Stimulated activated CD4-positive, alpha-beta T cell treated with anti-CD3 and anti-CD28 coated beads, Interleukin-4, amount 100 ng/mL, for 48 hours (primary cell): ENCODE measurements at places on chromosomes 4 and X.
A peak's percentile ranks its signal among the peaks of the same experiment; 100 is the strongest.

DNA sequence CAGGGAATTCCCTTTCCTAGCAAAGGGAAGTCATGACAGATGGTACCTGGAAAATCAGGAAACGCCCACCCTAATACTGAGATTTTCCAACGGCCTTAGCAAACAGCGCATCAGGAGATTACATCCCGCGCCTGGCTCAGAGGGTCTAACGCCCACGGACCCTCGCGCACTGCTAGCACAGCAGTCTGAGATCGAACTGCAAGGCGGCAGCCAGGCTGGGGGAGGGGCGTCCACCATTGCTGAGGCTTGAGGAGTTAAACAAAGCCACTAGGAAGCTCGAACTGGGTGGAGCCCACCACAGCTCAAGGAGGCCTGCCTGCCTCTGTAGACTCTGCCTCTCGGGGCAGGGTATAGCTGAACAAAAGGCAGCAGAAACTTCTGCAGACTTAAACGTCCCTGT lies 507.7 kb downstream of the ZIC3 start:
- no peak for DNase-seq

DNA sequence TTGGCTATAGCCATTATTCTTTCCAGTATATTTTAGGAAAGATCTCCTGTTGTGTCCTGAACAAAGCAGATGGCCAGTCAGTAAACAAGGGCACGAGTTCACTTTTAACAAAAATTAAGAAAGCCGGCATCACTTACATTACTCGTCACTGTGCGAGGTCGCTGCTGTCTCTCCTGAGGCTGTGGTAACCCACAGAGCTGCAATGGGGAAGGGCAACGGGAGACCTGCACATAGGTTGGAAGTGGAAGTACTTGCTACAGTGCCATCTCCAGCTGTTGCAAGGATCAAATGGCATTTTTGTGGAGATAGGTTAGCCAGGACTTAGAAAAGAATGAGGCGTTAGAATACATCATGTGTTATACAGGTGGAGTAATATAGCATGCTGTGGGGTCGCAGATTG lies 132.2 kb downstream of the KLHL8 start:
- no peak for DNase-seq

DNA sequence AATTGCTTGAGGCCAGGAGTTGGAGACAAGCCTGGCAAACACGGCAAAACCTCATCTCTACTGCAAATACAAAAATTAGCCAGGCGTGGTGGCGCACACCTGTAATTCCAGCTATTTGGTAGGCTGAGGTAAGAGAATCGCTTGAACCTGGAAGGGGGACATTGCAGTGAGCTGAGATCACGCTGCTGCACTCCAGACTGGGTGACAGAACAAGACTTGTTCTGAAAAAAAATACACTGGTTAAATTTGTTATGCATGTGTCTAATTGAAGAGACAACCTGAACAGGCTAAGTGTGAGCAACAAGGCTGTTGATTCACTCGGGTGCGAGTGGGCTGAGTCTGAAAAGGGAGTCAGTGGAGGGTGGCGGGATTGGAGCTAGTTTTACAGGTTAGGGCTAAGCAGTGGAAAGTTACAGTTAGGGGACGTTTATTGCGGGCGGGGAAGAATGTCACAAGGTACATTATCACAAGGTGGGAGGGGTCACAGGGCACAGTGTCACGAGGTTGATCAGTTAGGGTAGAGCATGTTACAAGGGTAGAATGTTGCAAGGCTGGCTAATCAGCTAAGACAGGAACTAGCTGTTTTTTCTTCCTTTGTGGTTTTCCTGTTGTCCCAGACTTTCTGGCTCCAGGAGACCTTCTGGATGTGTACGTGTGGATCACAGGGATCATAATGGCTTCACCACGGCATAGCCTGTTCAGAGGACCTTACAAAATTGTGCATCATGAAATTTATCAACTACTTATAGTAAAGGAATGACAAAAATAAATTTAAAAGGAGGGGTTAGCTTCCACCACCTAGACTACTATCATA lies 115.8 kb downstream of the NAA11 start:
- no peak for DNase-seq

DNA sequence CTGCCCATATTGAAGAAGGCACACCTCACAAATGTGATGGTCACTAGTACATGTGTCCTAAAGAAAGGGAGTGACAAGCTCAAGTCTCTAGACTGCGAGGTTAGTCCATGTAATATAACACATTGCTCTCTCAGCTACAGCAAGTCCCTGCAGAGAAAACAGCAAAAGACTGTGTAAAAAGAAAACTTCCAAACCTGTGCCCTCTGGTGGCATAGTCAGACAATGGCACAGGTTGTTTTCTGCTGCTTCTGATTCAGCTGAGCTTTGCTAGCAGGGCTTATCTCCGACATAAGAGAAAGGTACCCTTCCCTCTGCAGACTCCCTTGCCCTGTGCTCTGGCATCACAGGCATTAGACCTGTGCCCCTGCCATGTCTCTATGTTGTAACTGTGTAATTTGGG lies 1.4 kb upstream of the SERPINA7 start:
- DNase-seq, result no peak

DNA sequence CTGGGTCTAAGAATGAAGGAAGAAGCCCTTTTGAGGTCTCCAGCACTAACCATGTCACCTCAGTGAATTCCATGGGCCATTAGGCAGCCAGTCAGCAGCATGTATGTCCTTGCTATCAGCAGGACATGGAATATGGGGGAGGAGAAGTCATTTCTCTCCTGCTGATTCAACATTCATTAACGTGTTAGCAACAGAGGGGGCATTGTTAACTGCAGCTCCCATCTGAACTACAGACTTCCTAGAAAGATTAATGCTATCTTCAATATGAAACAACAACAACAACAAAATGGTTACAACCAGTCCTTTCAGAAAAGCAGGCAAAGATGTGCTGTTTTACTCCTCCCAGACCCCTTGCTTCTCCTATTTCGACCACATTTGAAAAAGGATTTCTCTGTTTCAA lies 120.4 kb upstream of the SLC34A2 start:
- DNase-seq, result no peak

DNA sequence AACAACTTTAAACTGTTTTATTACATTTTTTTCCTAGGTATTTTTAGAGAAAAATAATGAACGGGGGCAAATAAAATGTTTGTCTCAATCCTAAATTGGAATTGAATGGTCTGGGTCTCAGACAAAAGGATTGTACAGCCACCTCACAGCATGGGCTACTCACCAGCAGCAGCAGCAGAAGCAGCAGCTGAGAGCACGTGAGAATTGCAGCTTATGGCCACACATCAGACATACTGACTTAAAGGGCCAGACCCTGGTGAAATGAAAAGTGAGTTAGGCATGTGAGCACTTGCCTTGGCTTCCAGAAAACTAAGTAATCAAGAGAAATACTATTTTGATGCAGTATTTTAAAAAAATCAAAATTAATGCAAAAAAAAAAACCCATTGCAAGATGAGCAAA lies 56.6 kb downstream of the AASDH start:
- DNase-seq, result no peak

DNA sequence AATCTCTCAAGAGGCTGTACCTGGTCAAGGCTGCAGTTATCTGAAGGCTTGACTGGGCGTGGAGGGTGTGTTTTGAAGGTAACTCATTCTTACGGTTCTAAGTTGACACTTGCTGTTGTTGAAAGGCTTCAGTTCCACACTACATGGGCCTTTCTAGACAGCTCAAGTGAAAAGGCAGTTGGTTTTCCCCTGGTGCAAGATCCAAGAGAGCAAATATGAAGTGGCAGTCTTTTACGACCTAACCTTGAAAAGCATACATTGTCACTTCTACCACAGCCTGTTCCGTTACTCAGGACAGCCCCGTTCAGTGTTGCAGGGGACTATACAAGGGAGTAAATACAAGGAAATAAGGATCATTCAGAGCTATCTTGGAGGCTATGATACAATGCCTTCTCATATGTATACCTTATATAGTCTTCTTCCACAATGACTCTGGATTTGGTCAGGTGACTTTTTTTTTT lies 46.2 kb downstream of the PDS5A start:
- DNase-seq, result no peak

GRCh38 chr4:5996641-5997040 lies 21.6 kb downstream of the C4orf50 start:
- DNase-seq, result no peak

- DNase-seq, result no peak
Observed at GRCh38 chrX:105865709-105866108, 43.4 kb downstream of the NRK start.

DNA sequence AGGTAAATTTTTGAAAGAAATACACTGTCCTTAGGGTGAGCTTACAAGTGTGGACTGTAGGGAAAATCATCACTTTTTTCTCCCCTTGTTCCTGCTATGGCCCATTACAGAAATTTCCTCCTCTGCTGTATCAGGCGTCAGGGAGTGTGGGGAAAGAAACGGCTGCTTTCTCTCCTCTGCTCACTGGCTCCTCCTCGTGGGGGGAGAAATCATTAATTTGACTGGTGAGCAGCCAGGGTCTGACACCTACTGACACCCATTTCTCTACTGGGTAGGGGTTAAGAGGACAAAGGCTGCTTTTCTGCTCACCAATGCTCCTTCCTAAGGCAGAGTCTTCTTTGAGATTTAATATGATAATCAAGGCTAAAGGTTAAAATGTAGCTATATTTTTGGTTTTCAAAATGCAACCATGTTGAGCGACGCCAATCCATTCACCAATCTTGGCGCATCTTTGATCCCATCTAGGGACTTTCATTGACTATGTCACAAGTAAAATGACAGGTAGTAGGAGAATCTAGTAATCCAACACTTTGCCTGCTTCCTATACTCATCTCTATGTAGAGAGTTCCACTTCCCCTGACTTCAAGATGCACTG lies 25.1 kb downstream of the SETD7 start:
- peak; percentile 37 for DNase-seq

GRCh38 chr4:86449746-86450588 lies 90.1 kb upstream of the MAPK10 start:
- DNase-seq, result no peak

DNA sequence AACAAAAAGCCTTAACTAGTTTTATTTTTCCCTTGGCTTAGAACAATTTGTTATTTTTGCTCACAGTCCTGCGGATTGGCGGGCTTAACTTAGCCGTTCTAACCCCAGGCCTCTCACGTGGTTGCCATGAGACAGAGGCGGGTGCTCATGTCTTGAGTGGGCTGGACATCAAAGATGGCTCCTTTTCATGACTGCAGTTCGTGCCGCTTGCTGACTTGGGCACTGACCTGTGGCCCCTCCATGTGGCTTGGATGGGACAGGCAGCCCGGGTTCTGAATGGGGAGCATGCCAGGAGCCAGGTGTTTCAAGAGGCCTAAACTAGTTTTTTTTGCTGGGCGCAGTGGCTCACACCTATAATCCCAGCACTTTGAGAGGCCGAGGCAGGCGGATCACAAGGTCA lies 40.7 kb downstream of the CDS1 start:
- no peak for DNase-seq

DNA sequence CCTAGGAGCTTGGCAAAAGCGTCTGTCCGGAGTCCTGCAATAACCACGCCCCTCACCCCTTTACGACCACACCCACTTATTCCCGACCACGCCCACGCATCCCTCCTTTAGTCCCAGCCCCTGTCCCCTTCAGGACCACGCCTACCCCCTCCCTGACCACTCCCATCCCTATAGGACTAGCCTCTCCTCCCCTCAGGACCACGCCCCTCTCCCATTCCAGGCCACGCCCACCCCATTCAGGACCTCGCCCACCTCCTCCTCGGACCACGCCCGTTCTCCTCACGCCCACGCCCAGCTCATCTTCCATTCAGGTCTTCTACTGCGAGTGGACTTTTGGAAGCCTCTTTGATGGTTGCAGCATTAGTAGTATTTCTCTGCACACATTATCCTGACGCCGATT lies 131.2 kb upstream of the STX18 start:
- DNase-seq, result no peak

DNA sequence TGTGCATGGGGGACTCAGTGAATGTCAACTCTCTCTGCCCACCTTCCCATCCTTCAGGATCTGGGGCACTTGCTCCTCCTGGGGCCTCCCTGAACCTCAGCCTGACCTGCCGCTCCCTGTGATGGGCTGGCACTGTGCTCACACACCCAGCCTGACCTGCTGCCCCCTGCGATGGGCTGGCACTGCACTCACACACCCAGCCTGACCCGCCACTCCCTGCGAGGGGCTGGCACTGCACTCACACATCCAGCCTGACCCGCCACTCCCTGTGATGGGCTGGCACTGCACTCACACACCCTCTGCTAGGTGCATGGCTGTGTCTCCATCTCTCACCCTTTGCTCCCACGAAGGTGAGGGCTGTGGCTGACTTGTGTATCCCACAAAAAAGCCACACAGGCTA lies 103.4 kb downstream of the ABLIM2 start:
- DNase-seq, result no peak

GRCh38 chr4:44071959-44072955 lies 376.4 kb downstream of the KCTD8 start:
- no peak for DNase-seq

GRCh38 chr4:6232836-6233785 lies 32.8 kb upstream of the JAKMIP1 start:
- DNase-seq, result no peak

DNA sequence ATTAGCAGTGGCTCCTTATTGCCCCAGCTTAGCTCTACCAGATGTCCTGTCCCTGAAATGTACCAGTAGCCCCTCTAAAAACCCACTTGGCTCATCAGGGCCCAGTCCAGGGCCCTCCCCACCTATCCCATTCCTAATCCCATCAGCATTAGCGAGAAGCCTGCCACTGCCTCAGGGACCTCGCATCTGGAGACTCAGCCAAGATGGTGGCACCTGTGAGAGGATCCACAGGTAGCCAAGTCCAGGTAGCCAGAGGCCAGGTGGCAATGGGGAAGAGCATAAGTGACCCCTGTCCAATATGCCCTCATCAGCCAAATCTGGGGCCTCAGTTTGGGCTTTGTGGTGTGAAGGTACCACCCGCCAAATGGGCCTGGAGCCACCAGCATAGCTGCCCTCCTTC lies 97.7 kb downstream of the MAMLD1 start:
- DNase-seq, result no peak

- no peak for DNase-seq
Observed at GRCh38 chrX:118114971-118115370, 1.6 kb downstream of the KLHL13 start.

- DNase-seq, result no peak
Observed at GRCh38 chr4:120704538-120704937, 218.0 kb downstream of the PRDM5 start.

DNA sequence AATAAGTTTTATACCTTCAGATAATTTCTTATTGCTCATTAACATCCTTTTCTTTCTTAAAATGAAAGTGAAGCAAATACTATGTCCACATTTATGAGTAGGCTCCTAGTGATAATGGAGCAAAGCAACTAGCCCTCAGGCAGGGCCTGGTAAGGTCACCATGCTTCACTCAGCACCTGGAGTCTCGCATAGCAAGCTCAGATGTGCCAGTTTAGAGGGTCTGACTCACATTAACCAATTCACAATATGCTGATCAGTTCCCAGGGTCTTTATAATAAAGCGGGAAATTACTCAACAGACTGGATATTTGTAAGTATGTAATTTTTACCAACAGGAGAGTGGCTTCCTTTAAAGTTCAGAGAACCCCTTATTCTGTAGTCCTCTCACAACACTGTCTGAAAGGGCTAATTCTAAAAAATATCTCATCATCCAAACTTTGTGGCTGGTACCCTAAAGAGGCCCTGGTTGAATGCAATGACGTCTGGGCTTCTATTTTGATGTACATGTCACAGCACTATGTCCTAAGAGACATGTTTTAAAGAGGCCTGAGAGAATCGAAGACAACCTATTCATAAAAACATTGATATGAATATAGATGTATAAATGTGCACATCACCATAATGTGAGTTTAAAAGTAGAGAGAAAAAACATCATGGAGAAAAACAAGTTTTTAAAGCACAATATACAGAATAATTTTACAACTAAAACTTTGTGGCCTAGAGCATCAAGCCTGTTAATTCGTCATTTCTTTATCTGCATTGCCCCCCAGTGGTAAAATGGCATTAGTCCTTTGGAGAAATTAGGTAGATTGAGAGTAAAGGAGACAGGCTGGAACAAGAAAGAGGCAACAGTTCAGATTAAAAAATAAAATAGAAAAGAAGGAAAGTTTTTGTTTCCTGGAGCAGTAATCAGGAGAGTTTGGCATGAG lies 44.3 kb downstream of the IL21 start:
- no peak for DNase-seq
